ENCODE measurements at places on chromosomes 1 and 21.

GRCh38 chr1:218345673-218346390 is 696 bp downstream of the TGFB2 start:
- DNase-seq = no peak

DNA sequence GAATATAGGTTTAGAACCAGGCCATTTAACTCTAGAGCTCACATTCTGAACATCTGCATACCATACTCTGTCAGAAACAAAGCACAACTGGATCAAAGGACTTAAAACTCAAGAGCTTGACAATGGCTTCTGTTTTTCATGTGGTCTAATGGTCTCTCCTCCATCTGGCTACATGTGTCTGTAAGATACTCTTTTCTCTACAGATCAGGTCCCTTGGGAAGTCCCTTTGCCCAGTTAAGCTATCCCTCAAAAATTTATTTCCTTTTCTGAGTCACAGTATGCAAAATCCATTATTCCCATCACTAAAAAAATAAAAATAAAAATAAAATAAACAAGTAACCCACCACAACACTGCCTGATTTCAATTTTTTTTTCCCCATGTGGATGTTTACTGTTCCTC is 357.0 kb upstream of the PRMT6 start:
- no peak for DNase-seq

GRCh38 chr1:94580367-94581115 is 39.0 kb upstream of the F3 start:
- no peak for DNase-seq

DNA sequence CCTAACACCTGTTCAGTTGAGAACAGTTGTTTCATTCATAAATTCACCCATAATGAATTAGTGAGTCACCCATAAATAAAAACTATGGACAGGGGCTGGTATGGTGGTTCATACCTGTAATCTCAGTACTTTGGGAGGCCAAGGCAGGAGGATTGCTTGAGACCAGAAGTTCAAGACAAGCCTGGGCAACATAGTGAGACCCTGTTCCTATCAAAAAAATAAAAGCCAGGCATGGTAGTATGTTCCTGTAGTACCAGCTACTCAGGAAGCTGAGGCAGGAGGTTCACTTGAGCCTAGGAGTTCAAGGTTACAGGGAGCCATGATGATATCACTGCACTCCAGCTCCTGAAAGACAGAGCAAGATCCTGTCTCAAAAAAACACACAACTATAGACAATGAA is 79.0 kb downstream of the GTF2B start:
- DNase-seq = no peak

- DNase-seq = no peak
Measured at GRCh38 chr1:171219346-171220080, 28.8 kb upstream of the FMO1 start.

DNA sequence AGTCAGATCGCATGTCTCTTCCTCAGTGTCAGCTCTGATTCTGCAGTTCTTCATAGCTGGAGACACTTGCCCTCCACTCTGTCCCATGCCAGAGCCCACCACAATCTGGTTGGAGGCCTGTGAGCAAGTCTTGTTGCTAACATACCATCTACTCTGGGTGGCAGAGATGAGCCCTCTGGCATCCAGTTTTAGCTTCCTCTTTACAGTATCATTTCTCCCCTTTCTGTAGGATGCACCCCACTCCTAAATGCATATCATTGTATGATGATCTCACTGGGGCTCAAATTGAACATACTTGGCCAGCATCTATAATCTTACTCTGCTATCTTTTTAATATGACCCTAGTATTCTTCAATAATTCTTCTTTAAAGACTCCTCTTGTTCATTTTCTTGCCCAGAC is 16.9 kb downstream of the PCNX2 start:
- no peak for DNase-seq

DNA sequence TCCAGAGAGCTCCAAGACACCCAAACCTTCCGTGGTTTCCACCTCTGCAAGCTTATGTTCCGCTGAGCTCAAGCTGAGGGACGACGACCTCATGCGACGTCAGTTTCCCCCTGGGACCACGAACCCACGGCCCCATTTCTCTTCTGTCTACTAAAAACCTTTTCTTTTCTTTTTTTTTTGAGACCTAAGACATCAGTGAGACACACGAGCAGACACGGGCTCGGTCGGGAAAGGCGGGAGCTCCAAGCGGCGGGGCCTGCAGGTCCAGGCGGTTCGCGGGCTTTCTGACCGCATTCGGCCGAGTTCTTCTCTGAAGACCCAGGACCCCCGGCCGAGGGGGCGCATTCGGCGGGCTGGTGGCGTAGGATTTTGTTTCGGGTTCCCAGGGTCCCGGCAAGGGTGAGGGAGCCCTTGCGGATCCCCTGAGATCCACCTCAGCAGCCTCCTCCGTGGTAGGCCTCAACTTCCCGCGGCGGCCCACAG is 402 bp downstream of the C21orf58 start:
- DNase-seq = no peak

- DNase-seq = peak; percentile 89
Measured at GRCh38 chr1:28518000-28518744, 12.3 kb downstream of the RCC1 start.

- no peak for DNase-seq
Measured at GRCh38 chr1:109803901-109804331, 40.2 kb upstream of the EPS8L3 start.

- no peak for DNase-seq
Measured at GRCh38 chr1:183804916-183805841, at the start of gene RGL1. TSS of gene RGL1 (plus strand) at chr1:183805120. CDS start at chr1:183805298, 178 bp downstream.

GRCh38 chr1:156050376-156050775 is 3.2 kb downstream of the UBQLN4 start:
- DNase-seq = no peak

GRCh38 chr1:111509997-111510375 is 6.6 kb upstream of the ADORA3 start:
- DNase-seq = no peak
